T-helper 1 cell treated with Interleukin-12 subunit alpha and Interleukin-12 subunit beta and Interleukin-4 antibody, amounts not matched to agents 30 ng/mL and 1 ng/mL, for 36 hours (primary cell): ENCODE measurements at places on chromosomes 3 and 15. TPM values are rescaled to one million over a fixed set of nuclear protein-coding genes. Genes with fewer than 3 reads are reported as not detected.

Gene IGSF11
- total RNA-seq: 0.78 and 0.95 TPM in 2 replicates

Gene EIF2B5
- 57.4 and 58.0 TPM in 2 replicates for total RNA-seq

Gene MASP1
- not detected in 2 replicates for total RNA-seq

Gene PAK6
- total RNA-seq: 0.22 and 0.37 TPM in 2 replicates
